ENCODE measurements at places on chromosomes 11 and 22. TPM values are rescaled to one million over a fixed set of nuclear protein-coding genes. Genes with fewer than 3 reads are reported as not detected.

Gene SLC5A4
- not detected for polyA plus RNA-seq

Gene DRD2
- polyA plus RNA-seq, result not detected

DNA sequence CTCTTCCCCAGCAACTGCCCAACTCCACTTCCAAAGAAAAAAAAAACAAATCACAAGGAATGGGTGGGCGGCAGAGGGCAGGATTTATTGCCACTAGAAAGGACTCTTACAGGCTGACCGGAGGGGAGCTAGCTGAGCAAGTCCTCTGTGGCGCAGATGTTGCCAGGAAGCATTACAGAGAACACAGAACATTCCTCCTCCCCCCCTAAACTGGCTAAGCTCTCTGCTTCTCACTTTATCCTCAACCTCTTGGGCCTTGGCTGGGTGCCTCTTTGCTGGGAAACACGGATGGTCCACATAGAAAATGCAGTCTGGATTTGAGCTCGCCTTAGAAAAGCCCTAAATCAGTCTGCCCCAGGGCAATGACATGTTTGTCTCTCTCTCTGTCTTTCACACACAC, 12.6 kb upstream of the FJX1 start:
- peaks cover 2% of the 10 kb centered on the region for H3K4me1 ChIP-seq
- no peaks in the 10 kb centered on the region for H3K36me3 ChIP-seq
- DNase-seq, result peak; percentile 59
- no peak overlapping the region for H3K27ac ChIP-seq
- peaks cover 7% of the 10 kb centered on the region for H3K27me3 ChIP-seq

DNA sequence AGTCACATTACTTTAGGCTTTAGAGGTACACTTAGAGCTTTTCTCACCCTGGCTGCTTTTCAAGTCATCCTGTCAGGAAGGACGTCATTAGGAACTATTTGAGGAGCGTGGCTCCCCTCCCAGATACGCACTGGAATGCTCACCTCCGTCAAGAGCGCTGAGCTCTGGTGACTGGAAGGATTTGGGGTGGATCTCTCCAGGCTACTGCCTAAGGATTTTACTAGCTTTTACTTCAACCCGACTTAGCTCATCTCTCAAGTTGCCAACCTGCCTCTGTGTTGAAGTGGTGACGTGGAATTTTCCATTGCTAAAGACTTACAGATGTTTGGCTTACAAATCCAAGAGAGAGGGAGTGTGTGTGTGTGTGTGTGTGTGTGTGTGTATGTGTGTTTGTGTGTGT, 355.3 kb upstream of the CCDC90B start:
- H3K27ac ChIP-seq, result no peak overlapping the region
- H3K4me3 ChIP-seq, result no peak overlapping the region
- no peaks in the 10 kb centered on the region for H3K4me1 ChIP-seq
- H3K36me3 ChIP-seq, result no peaks in the 10 kb centered on the region
- 0 out of 2 replicates have a peak, but pooled peaks cover 1% of the 10 kb centered on the region for H3K27me3 ChIP-seq

DNA sequence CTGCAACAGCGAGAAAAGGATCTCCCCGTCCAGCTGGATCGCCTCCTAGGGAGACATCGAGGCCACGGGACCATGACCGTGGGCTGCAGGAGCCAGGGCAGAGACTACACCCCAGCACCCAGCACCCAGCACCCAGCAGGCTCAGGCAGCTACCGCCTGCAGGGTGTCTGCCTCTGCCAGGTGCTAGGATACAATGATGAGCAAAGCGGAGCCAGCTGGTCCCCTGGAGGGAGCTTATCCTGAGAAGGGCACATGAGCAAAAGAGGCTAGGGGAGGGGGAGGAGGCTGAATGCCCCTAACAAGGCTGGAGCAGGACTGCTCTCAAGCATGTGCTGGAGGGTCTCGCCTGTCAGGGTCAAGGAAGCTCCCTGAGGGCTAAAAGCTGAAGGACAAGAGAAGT, 4.8 kb upstream of the CASTOR1 start:
- no peak overlapping the region for H3K27ac ChIP-seq
- peaks cover 17% of the 10 kb centered on the region for H3K4me1 ChIP-seq
- H3K27me3 ChIP-seq, result no peaks in the 10 kb centered on the region

GRCh38 chr11:95254716-95255115, 23.7 kb upstream of the SESN3 start:
- no peak overlapping the region for H3K4me3 ChIP-seq
- no peaks in the 10 kb centered on the region for H3K36me3 ChIP-seq
- H3K4me1 ChIP-seq, result no peaks in the 10 kb centered on the region
- no peak for DNase-seq

All from IMR-90 (cell line).